NCI-H2227 treated with DMSO at 0.1 percent for 48 hours (cell line): ENCODE measurements at places on chromosomes 6 and 20.

- no peak for DNase-seq
Observed at GRCh38 chr6:73766040-73766439, 70.0 kb downstream of the CD109 start.

DNA sequence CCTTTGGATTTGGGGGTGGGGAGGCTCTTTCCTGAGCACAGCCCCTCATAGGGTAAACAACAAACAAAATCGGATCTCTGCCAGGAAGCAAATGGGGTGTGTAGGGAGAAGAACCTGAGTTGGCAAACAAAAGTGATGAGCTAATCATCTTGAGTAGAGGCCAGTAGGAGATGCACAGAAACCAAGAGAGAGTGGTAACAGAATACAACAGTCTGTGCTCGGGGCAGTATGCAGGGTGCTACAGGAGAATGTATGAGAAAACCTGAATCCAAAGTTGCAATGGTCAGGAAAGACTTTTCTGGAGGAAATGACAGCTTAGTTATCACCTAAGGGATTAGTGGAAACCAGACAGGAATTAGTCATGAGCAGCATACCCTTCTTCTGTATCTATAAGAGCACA lies 177.8 kb downstream of the CDKAL1 start:
- no peak for DNase-seq

DNA sequence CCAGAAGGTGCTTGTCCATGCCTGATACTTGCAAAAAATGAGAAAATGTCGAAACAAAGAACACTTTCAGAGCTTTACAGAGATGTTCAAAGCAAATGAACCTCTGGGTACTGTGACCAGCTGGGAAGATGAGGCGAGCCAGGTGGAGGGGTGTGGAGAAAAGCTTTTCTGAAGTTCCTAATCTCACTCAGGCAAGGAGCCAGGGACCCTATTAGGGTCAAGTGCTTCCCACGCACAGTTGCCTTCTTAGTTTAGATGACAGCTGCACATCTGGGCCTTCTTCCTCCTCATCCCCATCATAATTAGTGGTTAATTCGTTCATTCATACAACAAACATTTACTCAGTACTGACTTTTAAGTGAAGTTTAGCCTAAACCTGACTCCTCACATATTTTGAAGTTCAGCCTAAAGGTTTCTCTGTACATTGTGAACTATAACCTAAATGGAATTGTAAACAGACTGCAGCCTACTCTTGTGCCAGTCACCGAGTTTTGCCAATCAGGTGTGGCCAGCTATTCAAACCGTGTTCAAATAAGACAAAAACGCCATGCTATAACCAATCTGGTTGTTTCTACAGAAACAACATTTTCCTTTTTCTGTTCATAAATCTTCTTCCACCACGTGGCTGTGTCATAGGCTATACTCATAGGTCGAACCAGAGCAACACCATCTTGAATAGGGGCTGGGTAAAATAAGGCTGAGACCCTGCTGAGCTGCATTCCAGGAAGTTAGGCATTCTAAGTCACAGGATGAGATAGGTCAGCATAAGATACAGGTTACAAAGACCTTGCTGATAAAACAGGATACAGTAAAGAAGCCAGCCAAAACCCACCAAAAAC lies 19.3 kb upstream of the AHCY start:
- no peak for DNase-seq

GRCh38 chr20:15317546-15318232 lies 980.3 kb upstream of the FLRT3 start:
- DNase-seq = no peak

DNA sequence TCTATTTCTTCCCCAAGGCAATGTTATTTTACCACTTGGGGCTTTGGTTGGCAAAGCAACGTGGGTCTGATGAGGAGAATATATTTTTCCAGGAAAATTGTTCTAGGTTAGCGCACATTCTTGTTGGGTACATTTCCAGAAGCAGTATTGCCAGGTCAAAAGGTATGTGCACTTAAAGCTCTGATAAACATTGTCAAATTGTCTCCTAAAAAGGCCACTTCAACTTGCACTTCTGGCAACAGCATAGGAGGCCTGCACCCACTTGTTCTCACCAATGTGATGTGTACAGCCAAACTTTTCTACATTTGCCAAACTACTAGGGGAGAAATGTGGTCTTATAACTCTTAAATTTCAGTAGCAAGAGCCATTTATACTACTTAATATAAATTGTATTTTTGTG lies 197.5 kb upstream of the COL21A1 start:
- no peak for DNase-seq

- DNase-seq = no peak
Observed at GRCh38 chr6:160378218-160378617, 30.0 kb downstream of the SLC22A3 start.

GRCh38 chr20:11271319-11271718 lies 597.5 kb upstream of the JAG1 start:
- DNase-seq = no peak

DNA sequence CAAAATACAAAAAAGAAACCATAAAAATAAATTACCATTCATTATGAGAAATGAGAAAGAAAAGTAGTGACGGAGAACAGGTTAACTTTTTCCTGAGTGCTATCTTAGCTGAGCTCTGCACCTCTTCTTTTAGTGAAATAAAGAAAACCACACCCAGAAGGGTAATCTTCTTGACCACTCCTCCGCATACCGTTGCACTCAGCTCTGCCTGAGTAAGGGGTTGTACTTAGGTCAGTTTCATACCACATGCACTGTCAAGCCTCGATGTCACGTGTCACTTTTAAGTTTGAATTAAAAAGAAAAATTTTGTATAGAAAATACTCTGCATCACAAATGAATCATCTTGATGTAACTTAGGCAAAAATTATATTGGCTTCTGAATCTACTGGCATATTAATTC lies 2.8 kb downstream of the EZR start:
- no peak for DNase-seq

GRCh38 chr20:5770987-5771318 lies 20.8 kb downstream of the SHLD1 start:
- no peak for DNase-seq

DNA sequence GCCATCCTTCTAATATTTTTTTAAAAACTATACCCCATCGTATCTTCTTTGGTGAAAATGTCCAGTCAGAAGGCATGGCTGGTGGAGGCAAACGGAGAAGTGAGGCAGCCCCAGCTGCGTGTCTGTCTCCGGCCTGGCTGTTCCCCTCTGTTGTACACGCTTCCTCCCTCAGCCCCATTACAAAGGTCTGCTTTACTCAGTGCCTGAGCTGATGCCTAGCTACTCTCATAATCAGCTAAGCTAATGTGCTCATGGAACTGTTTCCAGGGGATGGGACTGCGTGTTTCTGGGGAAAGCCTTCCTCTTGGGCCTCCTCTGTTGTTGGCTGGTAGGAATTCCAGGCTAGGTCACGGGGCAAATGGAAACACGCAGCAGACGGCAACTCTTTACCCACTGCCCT lies 67.3 kb downstream of the PPP1R3G start:
- no peak for DNase-seq

GRCh38 chr6:46736906-46737305 lies 1.7 kb upstream of the PLA2G7 start:
- DNase-seq = no peak

DNA sequence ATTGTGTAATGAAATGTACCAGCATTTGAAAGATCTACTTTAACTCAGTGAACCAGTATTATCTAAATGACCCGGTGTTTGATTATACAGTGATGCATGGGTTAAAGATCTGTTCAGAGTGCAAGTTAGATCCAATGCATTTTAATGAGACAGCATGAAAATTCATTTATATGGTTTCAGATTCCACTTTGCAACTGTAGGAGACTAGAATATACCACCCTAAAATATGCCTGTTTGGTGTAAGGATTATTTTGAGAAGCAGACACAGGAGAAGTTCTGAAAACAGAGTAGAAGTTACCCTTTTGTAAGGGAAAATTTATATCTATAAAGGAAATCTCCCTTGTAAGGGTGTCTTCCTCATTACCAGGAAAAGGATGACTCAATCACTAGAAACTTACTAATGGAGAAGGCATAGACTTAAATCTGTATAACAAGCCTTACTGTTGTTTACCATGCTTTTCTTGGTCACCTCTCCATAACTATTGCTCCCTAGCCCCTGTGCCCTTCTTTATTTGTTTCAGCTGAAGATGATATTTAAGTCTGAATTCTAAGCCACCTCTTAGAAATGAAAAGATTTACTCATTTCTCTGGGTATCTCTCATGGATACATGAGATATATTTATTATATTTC lies 105.4 kb downstream of the NCOA3 start:
- DNase-seq = no peak
